ENCODE measurements at places on chromosomes 11 and 22.

GRCh38 chr22:45882881-45883810, 93.8 kb downstream of the WNT7B start:
- no peak for DNase-seq

- DNase-seq, result no peak
Observed at GRCh38 chr11:43954241-43954640, 11.8 kb downstream of the C11orf96 start.

GRCh38 chr11:94533696-94534630, 9.8 kb upstream of the FUT4 start:
- DNase-seq, result no peak

DNA sequence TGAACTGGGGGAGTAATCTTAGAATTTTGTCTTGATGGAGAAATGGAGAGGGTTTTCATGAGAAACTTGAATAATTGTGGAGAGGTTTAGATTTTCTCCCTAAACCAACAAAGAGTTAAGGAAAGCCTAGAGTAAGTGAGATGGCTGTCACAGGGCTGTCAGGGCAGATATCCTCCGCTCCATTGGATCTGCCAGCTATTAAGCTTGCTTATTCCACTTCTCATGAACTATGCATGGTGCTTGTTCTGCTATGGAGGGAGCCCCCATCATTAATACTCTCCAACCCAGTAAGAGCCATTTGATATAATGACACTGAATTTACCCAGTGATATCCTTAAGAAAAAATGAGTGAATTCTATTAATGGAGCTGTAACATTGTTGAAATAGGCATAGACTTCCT, 342.8 kb upstream of the MTNR1B start:
- no peak for DNase-seq

DNA sequence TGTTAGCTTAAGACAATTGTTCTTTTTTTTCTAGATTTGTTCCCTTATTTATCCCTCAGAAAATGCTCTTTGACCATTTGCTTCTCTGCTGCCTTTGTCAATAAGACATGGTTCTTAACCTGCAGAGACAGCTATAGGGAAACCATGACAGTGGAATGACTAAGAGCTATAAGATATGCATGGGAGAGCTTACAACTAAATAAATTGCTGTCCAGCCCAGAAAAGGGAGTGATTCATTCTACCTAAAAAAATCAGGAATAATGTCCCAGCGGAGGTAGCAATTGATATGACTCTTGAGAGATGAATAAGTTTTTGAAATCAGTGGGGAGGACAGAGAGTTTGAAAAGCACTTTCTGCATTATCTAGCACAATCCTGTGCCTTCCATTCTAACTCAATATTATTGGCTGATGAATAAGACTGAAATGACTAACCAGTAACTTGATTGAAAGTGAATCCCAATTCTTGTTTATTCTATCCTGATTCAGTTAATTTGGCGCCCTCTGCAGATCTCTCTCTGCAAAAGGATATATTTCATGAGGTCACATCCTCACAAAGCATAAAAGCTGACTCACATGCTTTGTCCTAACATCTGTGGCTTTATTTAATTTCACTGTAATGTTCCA, 680.5 kb upstream of the API5 start:
- DNase-seq, result no peak

DNA sequence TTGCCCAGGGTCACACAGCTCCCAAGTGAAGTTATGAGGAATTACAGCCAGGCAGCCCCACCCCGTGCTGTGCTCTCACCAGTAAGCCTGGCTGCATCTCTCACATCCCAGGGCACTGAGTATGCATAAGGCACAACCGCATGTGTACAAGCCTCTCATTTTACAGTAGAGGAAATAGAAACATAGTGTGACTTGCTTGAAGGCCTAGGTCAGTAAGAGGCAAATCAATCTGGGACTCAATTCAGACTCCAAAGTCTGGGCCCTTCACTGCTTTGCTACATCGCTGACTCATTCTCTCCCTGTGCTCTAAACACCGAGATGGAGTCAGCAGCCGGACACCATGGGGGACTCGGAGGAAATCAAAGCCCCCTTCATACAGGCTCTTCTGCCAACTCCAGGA, 7.9 kb downstream of the ABTB2 start:
- DNase-seq, result no peak

DNA sequence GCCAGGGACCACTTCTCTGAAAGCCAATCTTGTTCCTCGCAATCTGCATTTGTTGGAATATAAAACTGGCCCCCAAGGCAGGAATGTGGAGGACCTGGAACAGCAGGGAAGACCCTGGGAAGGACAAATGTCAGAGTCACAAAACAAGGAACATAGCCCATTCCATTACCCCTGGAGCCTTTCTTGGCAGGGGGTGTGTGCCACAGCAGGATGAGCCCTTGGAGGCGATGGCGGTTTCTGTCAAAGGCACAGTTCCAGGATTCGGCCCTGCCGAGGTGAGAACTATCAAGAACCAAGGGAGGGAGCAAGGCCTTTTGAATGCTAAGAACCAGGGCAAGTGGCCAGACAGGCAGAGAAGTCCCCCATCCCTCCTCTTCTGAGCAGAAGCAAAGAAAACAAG, 204.3 kb downstream of the TRIM29 start:
- no peak for DNase-seq

GRCh38 chr11:58070585-58070984, 39.8 kb downstream of the OR6Q1 start:
- DNase-seq, result no peak

DNA sequence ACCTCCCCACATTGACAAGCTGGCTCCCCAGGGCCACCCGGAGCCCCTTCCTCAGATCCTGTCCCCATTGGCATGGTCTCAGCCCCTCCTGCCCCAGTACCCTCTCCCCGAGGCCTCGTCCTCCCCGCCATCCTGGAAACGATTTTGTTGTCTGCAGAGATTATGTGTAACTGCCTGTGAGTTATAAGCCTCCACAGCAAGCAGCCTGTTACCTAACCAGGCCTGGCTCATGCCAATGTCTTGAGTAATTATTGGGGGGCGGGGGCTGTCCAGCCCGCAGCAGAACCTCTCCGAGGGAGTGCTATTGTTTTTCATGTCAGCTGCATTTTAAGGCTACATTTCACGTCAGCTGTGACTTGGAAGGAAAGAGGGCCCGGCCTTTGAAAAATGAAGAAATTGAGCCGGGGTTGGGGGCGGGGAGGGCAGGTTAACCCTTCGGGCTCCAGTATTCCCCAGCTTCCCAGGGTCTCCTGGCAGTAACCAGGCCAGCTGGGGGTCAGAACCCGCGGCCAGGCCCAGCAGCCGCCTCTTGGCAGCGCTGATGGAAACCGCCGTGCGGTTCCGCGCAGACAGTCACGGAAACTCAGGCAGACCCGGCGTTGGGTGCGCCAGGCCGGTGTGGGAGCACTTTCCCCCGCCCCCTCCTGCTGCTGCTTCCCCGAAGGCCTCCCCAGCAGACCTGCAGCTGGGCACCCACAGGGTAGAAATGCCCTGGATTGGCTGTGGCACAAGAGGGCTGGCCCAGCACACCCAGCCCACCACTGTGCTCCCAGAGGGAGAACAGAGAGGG, 59.5 kb downstream of the CDKN1C start:
- peak; percentile 92 for DNase-seq

DNA sequence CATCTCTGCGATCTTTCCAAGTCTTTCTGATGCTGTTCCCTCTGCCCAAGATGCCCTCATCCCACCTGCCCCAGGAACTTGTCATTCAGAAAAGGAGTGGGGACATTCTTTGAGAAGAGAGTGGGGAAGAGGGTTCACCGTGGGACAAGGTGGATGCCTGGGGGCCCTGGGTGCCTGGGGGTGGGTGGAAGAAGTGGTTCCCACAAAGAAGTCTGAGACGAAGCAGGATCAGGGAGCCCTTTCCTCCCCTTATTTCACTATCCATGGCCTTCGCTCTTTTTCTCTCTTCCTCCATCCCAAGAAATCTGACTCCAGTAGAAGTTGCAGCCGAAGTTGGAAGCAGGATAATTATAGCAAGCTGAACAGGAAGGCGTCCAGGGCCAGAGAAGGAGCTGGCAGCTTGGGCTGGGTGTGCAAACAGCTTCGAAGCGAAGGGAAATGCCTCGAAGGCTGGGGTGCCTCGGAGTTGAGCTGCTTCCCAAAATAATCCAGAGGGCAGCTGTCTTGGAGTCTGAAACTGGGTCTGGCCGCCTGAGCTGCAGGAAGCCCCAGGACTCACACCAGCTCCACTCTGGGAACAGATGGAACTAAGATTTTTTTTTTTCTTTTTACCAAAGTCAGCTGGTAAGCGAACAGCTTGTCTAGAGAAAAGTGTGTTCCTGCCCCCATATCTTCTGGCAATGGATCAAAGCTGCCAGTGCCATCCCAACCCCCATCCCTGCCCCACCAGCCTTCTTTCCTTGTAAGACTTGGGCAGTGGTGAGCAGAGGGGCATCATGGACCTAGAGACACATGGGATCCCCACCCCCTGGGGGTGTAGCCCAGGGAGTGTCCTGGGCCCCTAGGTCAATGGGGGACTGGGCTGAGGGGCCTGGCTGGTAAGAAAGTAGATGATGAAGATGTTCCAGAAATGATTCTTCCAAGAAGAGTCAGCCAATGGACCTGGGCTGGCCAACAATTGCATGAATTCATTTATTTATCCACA, 31.5 kb downstream of the PARVG start:
- DNase-seq, result peak; percentile 76

DNA sequence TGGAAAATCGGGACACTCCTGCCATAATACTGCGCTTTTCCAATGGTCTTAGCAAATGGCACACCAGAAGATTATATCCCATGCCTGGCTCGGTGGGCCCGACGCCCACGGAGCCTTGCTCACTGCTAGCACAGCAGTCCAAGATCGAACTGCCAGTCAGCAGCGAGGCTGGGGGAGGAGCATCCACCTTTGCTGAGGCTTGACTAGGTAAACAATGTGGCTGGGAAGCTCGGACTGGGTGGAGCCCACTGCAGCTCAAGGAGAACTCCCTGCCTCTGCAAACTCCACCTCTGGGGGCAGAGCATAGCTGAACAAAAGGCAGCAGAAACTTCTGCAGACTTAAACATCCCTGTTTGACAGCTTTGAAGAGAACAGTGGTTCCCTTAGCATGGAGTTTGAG, 15.6 kb downstream of the PTH start:
- no peak for DNase-seq

GRCh38 chr11:20327377-20327935, 36.1 kb upstream of the HTATIP2 start:
- no peak for DNase-seq

- no peak for DNase-seq
Observed at GRCh38 chr22:48923996-48924395, 903.7 kb downstream of the BRD1 start.

GRCh38 chr22:36351921-36352802, 35.6 kb downstream of the MYH9 start:
- peak; percentile 81 for DNase-seq

GRCh38 chr11:119195680-119196079, 10.4 kb downstream of the NHERF4 start:
- DNase-seq, result no peak

DNA sequence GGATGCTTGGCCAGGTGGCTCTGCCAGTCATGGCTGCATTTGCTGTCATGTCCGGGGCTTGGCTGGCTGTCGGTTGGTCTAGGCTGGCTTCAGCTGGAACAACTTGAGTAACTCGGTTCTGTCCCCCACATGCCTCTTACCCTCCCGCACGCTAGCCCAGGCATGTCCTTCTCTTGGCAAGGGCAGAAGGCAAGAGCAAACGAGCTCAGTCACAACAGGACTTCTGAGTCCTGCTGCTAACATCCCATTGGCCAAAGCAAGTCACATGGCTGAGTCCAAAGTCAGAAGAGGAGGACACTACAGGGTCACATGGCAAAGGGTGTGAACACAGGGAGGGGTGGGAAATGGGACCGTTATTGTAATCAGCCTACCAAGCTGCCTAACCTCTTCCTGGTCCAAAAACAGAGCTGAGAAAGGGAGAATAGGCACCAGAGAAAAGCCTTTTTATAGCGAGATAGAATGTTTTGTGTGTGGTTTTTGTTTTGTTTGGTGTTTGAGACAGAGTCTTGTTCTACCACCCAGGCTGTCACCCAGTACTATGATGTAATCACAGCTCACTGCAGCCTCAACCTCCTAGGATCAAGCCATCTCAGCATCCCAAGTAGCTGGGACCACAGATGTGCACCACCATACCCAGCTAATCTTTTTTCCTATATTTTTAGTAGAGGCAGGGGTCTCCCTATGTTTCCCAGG, 81.9 kb downstream of the MN1 start:
- no peak for DNase-seq

GRCh38 chr11:100680070-100680469, 7.0 kb upstream of the ARHGAP42 start:
- no peak for DNase-seq

GRCh38 chr11:76978818-76979217, 55.4 kb upstream of the B3GNT6 start:
- no peak for DNase-seq

GRCh38 chr11:67544616-67545242, 21.5 kb upstream of the CABP2 start:
- DNase-seq, result no peak

GRCh38 chr11:5684646-5685362, at the start of gene TRIM5:
Gene TRIM5 (minus strand): TSS chr11:5685074. CDS start chr11:5680177, 4,897 bp downstream.
- DNase-seq, result peak; percentile 95

GRCh38 chr11:70456921-70457532, 58.7 kb downstream of the CTTN start:
- DNase-seq, result no peak

GRCh38 chr22:24950272-24950902, 2.1 kb upstream of the KIAA1671 start:
- no peak for DNase-seq

- peak; percentile 43 for DNase-seq
Observed at GRCh38 chr22:48417225-48418070, 1410.2 kb downstream of the BRD1 start.

DNA sequence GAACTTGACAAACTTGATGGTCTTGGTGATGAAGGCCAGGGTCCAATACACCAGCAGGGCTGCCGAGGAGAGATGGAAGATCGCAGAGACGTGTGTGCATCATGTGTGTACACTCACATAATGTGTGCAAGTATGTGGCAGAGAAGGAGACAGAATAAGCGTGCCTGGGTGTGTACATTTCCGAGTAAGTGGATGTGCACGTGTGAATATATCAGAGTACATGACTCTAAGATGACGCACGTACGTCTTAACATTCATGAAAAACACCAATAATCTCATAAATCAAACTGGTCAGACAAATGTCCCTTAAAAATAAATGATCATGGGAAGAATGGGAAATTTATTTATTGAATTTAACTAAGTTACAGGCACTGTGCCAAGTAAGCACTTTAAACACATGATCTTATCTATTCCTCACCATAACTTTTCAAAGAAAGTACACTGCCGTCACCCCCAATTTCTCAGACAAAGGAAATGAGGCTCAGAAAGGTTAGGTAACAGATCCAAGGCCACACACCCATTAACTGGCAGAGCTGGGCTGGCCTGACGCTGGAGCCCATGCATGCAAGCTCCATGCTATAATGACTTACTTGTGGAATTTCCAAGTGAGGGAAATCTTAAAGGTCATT, 13.0 kb downstream of the ABCC8 start:
- no peak for DNase-seq

GRCh38 chr22:19937616-19938473, 3.7 kb upstream of the COMT start:
- DNase-seq, result no peak

DNA sequence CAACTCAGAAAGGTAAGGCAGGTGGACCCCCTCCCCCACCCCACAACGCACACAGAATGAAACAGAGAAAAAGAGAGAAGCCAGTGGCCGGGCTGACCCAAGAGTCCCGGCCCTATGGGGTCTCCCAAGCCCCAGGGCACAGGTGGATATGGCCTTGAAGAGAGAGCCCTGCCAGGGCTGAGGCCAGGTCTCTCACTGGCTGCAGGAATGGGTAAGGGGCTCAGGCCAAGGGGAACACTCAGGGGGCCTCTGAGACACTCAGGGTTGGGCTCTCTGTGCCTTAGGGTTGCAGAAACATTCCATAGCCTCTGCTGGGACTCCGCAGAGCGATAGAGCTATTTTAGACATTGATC, 98.0 kb downstream of the PDE2A start:
- peak; percentile 47 for DNase-seq

- no peak for DNase-seq
Observed at GRCh38 chr11:45646275-45646927, 19.0 kb downstream of the CHST1 start.
